Kidney (tissue), 22 donors: ENCODE measurements at places on chromosomes 1 and 21. TPM values are rescaled to one million over a fixed set of nuclear protein-coding genes. Genes with fewer than 3 reads are reported as not detected.
A peak's percentile ranks its signal among the peaks of the same experiment; 100 is the strongest.

- DNase-seq: peak; percentile 61
These were observed 255.7 kb downstream of the OMA1 start for GRCh38 chr1:58290685-58291372.

DNA sequence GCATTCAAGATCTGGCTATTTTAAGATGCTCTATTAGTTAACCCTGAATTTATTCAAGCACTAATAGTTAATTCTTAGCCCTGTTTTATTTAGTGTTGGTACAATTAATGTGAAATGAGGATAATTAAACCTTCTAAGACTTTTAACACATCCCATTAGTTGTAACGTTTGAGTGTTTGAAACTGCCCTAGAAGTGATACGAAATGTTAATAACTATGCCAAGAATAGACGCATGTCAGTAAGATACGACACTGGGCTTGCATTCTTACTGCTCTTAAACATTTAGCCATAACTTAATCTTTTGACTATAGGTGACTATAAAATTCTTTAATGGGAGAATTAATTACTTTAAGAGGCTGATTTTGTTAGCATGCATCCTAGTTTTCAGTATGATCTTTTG lies 9.8 kb downstream of the H3-3A start:
- no peak for DNase-seq

GRCh38 chr1:2044510-2045319 lies 5.5 kb upstream of the PRKCZ start:
- peak; percentile 85 for DNase-seq

GRCh38 chr1:98325646-98326440 lies 335.7 kb upstream of the SNX7 start:
- DNase-seq: peak; percentile 86

DNA sequence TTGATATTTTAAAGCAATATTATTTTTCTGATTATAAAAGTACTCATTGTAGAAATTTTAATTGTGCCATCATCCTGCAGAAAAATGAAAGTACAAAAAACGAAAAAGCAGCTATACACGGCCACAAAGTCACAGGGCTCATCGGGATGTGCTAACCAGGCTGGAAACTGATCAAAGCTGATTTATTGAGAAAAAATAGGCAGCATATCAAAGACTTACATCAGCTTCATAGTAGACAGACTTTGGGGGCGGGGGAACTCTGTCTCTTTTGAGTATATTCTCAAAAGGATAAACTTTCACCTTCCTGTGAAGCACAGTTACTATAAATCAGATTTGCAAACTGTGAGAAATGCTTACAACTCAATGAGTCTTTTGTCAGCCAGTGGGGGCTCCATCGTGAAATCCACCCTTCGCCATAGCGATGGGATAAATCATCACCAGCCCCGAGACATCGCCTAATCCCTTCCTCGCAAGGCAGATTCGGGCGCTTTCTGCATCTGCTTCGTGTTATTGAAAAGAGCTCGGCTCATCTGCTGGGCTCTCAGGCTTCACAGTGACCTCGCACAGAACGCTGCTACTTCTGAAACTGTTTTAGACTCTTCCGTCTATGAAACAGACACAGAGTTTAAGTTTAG lies 69.2 kb upstream of the ERG start:
- DNase-seq: no peak

- no peak for DNase-seq
These were observed 371.8 kb downstream of the HHAT start for GRCh38 chr1:210700511-210700910.

DNA sequence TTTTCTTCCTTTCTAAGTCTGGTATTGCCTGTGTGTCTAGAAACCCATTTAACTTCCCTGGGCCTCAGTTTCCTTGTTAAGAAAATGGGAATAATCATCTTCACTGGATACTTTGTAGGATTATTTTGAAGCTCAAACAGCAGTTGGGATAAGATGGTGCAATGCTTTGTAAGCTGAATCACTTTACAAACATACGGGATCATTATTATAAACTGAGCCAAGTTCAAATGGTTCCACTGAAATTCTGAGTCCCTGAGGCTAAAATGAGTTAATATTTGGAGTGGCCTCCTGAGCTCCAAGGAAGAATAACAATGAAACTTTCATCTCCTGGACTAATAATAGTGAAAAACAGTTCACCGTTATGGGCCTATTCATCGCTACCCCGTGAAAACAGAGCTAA lies 388.0 kb downstream of the PLPP3 start:
- no peak for DNase-seq

GRCh38 chr1:205536759-205537361 lies 32.4 kb downstream of the CDK18 start:
- DNase-seq: peak; percentile 34

- no peak for DNase-seq
These were observed 5.9 kb downstream of the PHLDA3 start for GRCh38 chr1:201463071-201463552.

- DNase-seq: no peak
These were observed 14.0 kb downstream of the NRIP1 start for GRCh38 chr21:15050568-15051377.

DNA sequence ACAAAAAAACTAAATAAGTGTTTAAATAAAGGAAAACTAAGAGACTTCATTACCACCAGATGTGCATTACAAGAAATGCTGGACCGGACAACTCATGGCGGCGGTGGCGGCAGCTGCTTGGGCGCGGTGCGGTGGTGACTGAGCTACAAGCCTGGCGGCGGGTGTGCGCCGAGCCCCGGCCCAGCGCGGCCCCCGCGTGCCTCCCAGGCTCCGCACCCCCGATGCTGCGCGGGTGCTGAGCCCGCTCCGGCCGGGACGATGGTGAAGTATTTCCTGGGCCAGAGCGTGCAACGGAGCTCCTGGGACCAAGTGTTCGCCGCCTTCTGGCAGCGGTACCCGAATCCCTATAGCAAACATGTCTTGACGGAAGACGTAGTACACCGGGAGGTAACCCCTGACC lies 52.2 kb upstream of the RCOR3 start:
- no peak for DNase-seq

GRCh38 chr1:121519042-121519755 lies 334.4 kb downstream of the SRGAP2C start:
- peak; percentile 84 for DNase-seq

DNA sequence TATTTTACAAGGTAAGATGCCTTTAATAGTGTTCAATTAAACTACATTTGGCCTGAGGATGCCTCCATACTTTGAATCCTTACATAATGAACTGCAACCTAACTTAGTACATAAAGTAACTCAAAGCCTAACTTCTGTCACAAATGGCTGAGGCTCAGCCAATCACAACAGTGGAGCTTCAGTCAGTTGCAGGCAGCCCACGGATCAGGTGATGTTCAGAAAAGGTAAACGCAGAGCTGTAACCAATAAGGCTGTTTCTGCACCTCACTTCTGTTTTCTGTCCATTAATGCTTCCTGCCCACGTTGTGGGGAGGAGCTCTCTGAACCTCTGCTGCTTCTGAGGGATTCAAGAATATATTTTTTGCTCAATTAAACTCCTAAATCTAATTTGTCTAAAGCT lies 94.8 kb upstream of the KIAA0040 start:
- DNase-seq: no peak

- no peak for DNase-seq
These were observed 676 bp upstream of the PADI2 start for GRCh38 chr1:17119773-17120480.

GRCh38 chr1:164515711-164516331 lies 43.2 kb upstream of the PBX1 start:
- peak; percentile 33 for DNase-seq

DNA sequence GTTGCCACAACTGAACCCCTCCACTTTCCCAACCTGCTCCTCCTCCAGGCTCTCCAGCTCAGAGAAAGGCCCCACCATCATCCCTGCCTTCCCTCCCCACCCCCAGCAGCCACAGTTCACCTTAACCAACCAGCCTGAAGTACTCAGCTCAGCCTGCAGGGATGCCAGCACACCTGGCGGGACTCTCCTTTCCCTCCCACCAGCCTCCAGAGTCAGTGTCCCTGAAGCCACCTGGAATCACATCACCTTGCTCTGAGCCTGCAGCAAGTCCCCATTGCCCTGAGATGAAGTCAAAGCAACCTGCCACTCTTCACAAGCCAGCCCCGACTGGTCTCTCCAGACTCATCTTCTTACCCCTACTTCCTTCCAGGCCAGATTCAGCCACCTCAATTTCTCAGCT lies 26.2 kb upstream of the ZC3H12A start:
- no peak for DNase-seq

DNA sequence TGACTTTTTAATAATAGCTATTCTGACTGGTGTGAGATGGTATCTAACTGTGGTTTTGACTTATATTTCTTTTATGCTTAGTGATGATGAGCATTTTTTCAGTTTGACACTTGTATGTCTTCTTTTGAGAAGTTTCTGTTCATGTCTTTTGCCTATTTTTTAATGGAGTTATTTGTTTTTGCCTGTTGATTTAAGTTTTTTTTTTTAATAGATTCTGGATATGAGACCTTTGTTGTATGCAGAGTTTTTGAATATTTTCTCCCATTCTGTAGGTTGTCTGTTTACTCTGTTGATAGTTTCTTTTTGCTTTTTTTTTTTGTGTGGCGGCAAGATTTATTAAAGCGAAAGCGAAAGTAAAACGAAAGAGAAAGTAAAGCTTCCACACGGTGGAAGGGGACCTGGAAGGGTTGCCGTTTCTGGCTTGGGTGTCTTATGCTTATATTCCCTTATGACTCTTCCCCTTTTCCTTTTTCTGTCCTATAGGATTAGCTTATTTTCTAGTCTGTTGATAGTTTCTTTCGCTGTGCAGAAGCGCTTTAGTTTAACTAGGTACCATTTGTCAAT lies 67.6 kb downstream of the TBX19 start:
- no peak for DNase-seq

- DNase-seq: no peak
These were observed 13.8 kb downstream of the USP25 start for GRCh38 chr21:15743593-15743992.

DNA sequence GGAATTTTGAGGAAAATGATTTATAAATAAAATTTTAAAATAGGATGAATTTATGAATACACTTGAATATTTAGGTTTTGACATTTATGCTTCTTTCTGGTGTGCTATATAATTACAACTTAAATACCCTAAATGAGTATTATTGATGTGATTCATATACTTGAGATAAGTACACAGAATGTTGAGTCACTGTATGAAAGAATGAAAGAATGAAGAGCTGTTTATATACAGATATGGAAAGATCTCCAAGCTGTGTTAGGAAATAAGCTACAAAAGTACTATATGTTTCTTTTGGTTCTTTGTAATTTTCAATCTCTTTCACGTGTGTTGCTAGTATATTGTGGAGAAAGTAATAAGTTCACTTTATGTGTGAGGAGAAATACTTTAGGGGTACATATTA lies 147.2 kb downstream of the RASAL2 start:
- DNase-seq: no peak

GRCh38 chr1:155169541-155169940 lies 3.6 kb downstream of the KRTCAP2 start:
- no peak for DNase-seq

Gene CSTB
- 74.5 TPM for total RNA-seq

Gene RBBP5
- total RNA-seq: 18.2 TPM

Gene UBE2J2
- 56.6 TPM for total RNA-seq

Gene HAO2
- total RNA-seq: 1.9 TPM

Gene WNT9A
- total RNA-seq: 3.1 TPM

Gene CR1L
- 0.44 TPM for total RNA-seq

Gene CFAP107
- not detected for total RNA-seq

Gene FMO5
- total RNA-seq: 9.5 TPM

Gene TRPM2
- total RNA-seq: 11.5 TPM

Gene IRF2BP2
- total RNA-seq: 130 TPM

Gene FOXE3
- total RNA-seq: not detected

Gene MEX3A
- total RNA-seq: 1.7 TPM

Gene AADACL4
- total RNA-seq: 0.16 TPM

Gene FAM110D
- 8.1 TPM for total RNA-seq

Gene IL22RA1
- 1.4 TPM for total RNA-seq

Gene MASP2
- total RNA-seq: not detected
